Fibroblast of villous mesenchyme (primary cell): ENCODE measurements at places on chromosomes 3 and 15. TPM values are rescaled to one million over a fixed set of nuclear protein-coding genes. Genes with fewer than 3 reads are reported as not detected.

The CADPS gene
- total RNA-seq = 1.6 TPM in 1 of 2 replicates, not detected in the other

The SHC4 gene
- 2.3 and 3.5 TPM in 2 replicates for total RNA-seq

The PEX5L gene
- total RNA-seq = under 0.01 TPM in 2 replicates

The SGO1 gene
- total RNA-seq = 3.9 and 7.8 TPM in 2 replicates

The FGF7 gene
- 75.7 and 369 TPM in 2 replicates for total RNA-seq

The SLC9C1 gene
- under 0.01 TPM in 1 of 2 replicates, not detected in the other for total RNA-seq

The GOLGA8G gene
- not detected in 2 replicates for total RNA-seq

The GORASP1 gene
- 44.9 and 50.9 TPM in 2 replicates for total RNA-seq

The POLQ gene
- total RNA-seq = 6.4 and 6.9 TPM in 2 replicates

The LTK gene
- 0.86 and 1.6 TPM in 2 replicates for total RNA-seq
